ENCODE measurements at places on chromosomes 5 and 9.

DNA sequence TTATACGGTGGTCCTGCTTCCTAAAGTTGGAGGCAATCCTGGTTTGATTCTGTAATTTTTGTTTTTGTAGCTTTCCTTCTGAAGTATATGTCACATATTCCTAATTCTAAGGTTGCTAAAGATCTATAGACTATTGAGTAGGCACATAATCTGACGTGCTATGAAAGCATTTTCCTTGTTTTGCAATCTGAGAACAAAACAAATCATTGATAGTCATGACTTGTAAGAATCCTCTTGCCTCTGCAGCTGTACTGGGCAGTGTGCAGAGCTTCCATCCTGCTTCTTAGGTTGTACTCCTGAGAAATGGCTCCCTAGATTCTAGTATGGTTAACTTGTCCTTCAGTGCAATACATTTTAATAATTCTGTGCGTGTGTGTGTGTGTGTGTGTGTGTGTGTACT, 35.4 kb downstream of the SEMA6A start:
- DNase-seq, result no peak

DNA sequence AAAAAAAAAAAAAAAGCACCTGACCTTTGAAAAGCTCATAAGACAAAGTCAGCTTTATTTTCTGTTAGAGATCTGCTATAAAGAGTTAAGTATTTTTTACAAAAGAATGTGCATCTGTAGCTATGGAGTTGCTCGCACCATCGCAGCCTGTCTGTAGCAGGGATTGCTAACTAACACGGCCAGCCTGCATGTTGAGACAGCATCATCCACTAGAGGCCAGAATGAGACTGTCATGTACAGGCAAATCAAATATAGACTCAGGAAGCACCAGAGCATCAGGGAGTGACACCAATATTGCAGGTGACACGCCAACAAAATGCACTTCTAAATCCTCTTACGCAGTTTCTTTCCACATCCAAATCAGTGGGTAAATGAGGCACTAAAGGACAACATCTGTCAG, 136.3 kb upstream of the RASEF start:
- no peak for DNase-seq

DNA sequence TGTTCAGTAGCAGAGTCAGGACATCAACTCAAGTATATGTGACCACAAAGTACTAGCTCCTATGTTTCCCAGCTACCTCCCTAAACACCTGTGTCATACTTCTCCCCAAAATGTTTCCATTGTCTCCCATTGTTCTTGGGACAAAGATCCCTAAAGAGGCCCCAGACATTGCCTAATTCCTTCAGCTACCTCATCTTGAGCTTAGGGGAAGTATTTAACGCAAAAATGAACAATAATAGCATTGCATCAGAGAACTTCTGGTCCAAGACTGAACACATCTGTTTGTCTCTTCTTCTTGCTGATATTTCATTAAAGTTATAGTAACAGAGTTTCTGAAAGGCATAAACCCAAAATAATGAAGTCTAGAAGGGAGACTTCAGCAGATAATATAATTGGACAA, 430.8 kb downstream of the MTRR start:
- DNase-seq, result no peak

DNA sequence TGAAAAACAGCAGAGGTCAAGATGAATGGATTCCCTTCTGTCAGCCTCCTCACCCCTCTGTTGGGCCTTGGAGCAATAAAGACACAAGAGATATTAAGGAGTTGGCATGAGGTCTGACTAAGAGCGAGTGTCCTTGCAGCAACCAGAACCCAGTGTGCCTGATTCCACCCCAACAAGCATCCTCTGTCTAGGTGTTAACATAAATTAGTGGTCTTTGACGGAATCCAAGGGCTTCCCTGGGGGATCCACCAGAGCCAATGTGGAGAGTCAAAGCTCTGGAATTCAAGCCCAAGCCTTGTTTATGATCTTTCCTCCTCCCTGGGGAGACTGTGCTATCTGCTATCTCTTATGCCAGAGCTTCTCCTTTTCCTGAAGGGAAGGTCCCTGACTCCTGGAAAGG, 128.1 kb upstream of the SMIM23 start:
- no peak for DNase-seq

DNA sequence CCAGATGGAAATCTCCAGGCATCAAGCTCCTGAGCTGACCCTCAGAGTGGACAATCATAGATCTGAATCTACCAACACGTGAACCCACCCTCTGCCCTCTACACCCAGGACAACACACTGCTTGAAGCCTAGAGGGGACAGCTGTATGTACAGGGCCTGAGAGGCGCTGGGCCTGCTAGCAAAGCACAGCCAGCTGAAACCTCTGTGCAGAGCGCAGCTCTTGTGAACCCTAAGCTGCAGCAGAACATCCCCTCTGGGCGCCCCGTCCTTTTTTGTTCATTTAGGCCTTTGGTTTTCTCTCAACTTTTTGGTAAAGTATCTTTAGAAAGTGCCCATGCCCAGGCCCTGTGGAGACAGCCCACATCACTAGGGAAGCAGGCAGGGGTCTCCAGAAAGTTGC, 62.4 kb upstream of the SPTLC1 start:
- no peak for DNase-seq

DNA sequence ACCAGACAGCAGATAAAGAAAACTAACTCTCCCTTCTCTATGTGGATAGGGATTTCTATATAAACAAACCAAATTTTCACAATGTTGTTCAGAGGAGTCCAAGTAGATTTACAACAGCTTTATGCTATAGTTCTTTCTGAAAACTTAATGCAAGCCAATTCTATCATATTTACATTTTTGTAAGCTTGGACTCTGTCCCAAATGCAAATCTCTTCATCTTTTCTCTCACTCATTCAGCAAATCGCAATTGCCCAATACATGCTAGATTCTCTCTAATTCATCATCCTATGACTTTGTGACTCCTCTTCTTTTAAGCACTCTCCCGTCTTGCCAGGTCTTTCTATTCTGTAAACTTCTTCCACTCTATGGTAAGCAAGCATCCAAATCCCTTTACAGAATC, 39.1 kb upstream of the UGT3A2 start:
- no peak for DNase-seq

GRCh38 chr5:141826674-141827073, 51.5 kb downstream of the PCDH1 start:
- no peak for DNase-seq

DNA sequence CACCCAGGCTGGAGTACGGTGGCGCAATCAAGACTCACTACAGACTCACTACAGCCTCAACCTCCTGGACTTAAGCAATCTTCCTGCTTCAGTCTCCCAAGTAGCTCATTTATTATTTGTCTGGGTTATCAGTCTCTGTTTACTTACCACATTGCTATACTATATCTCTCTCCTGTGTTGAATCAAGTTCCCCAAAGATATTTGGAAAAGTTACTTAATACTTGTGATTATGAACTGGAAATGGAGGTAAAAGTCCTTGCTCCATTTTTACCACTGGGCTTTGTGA, 55.6 kb downstream of the ANGPTL2 start:
- no peak for DNase-seq

DNA sequence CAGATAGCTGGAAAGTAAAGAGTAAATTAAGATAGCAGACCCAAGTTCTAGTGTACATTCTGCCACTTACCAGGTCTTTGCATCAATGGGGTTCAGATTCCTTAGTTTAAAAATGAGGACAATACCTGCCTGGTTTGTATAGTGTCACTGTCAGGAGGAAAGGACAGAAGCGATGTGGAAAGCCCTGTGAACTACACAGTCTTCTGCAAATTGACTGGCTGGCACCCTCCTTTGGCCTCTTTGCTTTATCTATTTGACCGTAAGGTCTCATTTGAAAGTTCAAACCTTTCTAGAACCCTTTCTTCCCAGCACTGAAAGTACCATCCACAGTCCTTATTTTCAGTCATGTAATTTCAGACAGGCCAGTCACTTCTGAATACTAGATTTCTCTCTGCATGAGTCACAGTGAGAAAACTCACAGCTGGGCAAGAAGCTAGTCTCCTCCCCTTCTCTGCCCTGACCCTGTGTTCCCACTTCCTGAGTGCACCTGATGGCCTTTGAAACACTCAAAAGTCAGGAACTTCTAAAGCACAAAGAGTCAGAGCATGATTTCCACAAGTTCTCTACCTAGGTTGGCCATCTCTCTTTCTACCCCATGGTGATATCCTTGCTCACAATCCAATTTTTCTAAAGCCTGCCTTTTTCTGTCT, 91.3 kb upstream of the RASEF start:
- no peak for DNase-seq

DNA sequence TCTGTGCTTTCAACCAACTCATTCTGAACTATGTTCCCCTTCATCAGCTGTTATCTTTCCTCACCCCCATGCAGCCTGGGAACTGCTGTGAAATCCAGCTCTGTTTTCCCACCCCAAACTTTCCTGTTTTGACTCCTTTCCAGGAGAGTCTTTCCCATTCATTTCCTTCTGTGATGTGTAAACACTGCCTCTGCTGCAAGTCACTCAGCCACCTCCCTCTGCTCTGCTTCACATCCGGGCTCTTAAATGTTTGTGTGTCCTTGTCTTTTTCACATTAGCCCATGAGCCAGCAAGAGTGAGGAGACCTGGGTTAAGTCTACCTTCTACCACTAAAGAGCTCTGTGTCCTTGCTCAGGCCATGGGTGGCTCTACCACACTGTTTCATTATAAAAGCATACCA, 137.5 kb downstream of the ICE1 start:
- no peak for DNase-seq

- DNase-seq, result no peak
Measured at GRCh38 chr5:41649659-41650058, 139.3 kb upstream of the PLCXD3 start.

DNA sequence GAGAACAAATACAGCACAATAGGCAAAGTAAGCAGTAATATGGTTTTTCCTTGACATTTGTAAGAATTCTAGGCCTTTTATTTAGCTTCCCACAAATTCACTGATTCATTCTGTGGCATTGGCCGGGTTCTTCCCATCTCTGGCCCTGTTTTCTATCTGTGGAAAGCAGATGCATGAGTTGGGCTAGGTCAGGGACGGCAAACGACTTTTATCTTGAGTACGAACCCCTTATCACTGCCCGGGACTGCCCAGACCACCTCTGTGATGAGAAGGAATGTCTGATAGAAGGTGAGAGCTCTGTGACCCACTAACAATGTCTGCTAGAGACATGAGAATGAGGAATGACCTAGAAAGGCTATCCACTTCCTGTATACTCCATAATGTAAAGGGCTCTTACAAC, 35.4 kb upstream of the ADAM19 start:
- DNase-seq, result no peak

DNA sequence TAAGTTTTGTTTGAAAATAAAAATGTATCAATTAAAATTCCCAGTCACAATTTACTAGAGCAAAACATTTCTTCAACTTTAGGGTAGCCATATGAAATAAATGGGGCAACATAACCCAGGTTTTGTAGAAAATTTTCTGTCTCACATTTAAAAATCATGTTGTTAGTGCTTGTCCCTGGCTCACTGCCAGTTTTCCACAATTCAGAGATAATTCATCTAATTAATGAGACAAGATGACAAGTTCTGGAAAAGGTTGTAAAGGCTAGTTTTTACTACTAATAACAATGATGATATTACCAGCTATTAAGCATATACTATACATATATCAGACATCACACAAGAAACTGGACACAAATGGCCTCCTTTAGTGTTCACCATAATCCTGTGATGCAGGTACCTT, 45.9 kb downstream of the MEGF9 start:
- no peak for DNase-seq

DNA sequence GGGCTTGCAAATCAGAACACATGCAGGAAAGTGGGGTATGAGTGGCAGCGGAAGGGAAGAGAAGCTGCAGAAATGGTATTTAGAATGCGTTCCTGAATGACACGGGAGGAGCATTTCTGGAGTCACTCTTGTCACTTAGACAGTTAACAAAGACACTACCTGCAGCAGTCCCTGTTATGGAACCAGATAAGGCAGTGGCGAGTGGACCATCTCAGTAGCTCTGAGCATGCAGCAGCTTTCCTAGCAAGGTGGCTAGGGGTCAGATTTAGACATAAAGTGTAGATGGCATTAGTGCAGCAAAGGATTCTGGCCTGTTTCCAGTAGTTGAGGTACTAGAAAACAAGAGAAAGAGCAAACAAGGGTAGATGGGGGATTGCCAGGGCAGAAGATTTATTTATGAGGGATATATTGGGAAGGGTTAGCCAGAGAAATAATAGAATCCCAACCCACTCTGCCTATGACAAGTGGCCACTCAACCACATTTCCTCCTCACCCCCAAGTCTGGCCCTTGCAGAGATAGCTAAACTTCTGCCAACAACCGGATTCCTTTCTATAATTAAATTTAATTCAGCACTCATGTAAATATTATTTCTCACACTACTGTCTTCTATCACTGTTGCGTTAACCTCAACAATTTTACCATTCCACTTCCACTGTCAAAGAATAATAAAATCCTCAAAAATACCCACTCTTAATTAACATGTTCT, 201.6 kb downstream of the DCP2 start:
- DNase-seq, result no peak

DNA sequence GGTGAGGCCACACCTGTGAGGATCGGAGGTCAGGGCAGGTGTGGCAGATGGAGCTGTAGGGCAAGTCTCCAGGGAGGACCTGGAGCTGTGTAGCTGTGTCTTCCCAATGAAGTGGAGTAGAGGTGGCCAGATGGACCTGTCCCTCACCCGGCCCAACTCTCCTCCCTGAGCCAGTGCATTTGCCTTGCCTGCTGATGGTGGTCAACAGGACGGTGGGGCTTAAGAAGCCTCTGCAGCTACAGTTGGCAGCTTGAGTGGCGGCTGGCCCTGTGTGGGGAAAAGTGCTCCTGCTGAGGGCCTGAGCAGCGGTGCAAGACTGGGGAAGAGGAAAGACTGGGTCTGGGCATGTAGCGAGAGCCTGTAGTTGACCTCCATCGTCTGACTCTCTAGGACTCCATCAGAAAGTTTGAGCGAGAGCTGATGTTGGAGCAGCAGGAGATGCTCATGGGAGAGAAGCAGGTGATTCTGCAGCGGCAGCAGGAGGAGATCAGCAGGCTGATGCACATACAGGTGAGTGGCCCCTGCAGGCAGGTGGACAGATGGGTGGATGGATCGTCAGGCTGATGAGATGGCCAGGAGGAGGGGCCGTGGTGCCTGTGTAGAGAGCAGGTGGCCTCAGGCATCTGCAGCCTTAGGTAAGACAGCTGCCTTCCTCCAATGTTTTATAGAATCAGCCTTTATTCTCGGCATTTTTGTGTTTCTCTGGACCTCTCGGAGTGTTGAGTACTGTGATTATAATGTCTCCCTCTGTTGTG, 24.9 kb downstream of the PITX1 start:
- no peak for DNase-seq

DNA sequence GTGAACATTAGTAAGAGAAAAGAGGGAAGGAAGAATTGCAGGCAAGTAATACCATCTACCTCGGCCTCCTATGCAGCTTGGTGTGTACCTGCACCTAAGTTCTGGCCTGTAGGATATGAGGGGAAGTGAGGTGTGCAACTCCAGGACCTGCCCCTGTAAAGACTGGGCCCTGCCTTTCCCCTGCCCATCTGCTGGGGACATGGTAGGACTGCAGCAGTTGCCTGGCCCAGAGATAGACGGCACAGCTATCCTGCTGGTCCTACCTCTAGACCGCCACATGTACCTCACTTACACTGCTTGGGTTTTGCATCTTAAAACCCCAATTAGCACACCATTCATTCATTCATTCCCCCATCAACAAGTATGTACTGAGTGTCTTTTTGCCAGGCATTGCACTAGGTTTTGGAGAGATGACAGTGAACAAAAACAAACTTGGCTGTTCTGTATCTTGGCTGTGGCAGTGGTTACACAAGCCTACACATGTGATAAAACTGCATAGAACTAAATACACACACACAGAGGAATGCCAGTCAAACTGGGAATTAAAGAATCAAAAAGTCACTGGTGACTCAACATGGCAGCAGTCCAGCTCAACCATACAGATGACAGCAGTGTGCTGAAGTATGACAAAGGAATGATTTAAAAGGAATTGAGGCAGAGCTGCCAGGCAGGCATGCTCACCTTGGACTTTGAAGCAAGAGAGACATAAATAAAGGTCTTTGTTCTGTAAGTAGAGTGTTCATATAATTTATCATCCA, 23.3 kb upstream of the MGAT1 start:
- no peak for DNase-seq
